ENCODE measurements at places on chromosomes 3 and 15. TPM values are rescaled to one million over a fixed set of nuclear protein-coding genes. Genes with fewer than 3 reads are reported as not detected.

Gene KCNMB3
- 0.60 TPM for polyA plus RNA-seq

Gene HAPLN3
- polyA plus RNA-seq: 20.9 TPM

Gene ZKSCAN7
- polyA plus RNA-seq: 1.8 TPM

Gene ACOX2
- 6.9 TPM for polyA plus RNA-seq

Gene EXD1
- polyA plus RNA-seq: 0.03 TPM

Gene RASGRF1
- polyA plus RNA-seq: 0.46 TPM

Data from sigmoid colon (tissue), 7 donors.